GM12864 (cell line): ENCODE measurements at places on chromosomes 2 and 18.

GRCh38 chr2:11466307-11467128 lies 557 bp upstream of the E2F6 start:
- DNase-seq: no peak

- no peak for DNase-seq
Measured at GRCh38 chr18:36419188-36419899, 121.8 kb downstream of the FHOD3 start.

DNA sequence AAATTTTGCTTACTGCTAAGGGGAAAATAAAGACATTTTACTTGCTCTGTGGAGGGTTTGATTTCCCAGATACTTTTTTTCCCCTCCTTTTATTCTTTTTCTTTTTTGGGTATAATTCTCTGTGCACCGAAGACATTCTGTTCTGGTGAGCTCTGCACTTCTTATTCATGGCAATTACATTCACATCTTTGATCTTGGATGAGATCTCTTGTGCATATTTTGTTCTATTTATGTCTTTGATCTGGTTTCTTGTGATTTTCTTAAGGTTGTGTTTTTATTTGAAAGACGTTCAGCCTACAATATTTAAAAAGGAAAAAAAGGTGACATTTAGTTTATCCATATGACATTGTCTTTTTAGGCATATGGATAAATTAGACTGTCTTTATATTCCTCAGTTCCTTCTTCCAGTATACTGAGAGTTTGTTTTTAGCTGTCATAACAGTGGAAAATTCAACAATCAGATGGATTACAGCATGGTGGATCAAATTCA lies 33.7 kb upstream of the EPHA4 start:
- no peak for DNase-seq

- DNase-seq: no peak
Measured at GRCh38 chr18:54852780-54853675, 24.8 kb downstream of the RAB27B start.

DNA sequence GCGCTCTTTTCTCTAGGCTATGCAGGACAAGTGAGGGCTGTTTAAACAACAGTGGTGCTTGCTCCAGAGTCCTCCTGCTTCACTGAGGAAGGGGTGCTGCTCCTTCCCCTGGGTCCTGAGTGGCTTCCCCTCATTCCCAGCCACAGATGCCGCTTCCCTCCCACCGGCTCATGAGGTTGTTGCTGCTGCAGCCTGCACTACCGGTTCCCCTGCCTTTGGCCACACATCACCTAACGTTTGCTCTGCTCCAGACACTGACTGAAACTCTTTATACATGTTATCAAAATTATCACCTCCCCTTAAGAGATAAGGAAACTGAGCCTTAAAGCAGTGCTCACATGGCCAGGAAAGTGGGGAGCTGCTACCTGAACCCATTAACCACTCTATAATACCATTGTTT lies 130.8 kb upstream of the LGALSL start:
- DNase-seq: no peak

- no peak for DNase-seq
Measured at GRCh38 chr2:3594493-3595281, at the start of gene COLEC11. COLEC11 (plus strand) TSS chr2:3595112; CDS start chr2:3604341, 9,229 bp downstream.

- no peak for DNase-seq
Measured at GRCh38 chr18:32138332-32138982, 46.8 kb downstream of the RNF138 start.
